Esophagus squamous epithelium (tissue), 5 donors: ENCODE measurements at places on chromosomes 4 and X.

DNA sequence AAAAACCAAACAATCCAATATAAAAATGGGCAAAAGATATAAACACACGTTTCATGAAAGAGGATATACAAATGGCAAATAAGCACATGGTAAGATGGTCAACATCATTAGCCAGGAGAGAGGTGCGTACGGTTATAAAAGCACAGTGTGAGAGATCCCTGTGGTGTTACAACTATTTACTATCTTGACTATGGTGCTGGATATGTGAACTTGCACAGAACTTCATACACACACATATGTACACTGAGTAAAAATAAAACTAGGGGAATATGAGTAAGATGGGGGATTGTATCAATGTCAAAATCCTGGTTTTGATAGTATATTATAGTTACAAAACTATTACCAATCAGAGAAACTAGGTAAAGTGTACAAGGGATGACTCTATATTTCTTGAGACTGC is 8.4 kb downstream of the FBXO8 start:
- no peak for DNase-seq

DNA sequence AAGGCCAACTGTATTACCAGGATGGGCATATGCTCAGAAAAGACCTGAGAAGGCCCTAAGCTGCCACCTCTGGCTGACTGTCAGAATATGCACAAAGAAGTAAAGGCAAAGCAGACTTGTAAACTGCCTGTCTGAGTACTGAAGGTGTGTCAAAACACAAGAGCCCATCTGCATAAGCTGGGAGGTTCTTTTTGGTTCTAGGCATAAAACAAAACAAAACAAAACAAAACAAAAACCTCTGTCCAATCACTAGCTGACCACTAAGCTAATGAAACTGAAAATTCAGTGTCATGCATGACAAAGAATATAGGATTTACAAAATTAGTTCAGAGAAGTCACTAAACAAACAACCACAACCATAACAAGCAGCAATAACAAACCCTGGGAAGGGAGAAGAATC is 20.6 kb downstream of the SH3D19 start:
- no peak for DNase-seq

DNA sequence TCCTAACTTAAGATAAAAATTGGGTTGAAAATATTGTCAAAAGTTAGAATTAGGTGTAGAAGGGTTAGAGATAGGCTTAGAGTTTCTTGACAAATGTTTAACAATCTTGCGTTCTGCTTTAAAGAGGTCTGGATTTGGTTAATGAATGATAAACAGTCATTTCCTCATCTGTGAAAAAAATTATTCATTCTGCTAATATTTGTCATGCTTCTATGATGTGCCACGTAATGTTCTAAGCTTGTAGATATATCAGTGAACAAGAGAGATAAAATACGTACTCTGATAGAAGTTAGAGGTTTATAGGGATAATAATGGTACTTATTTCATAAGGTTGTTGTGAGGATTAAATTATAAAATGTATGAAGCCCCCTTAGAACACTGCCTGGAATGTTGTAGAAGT is 443.0 kb upstream of the GALNT7 start:
- no peak for DNase-seq

GRCh38 chr4:115113506-115114106 is at the start of gene NDST4:
Gene NDST4 (minus strand): TSS chr4:115113620. CDS start chr4:115077036, 36,584 bp downstream.
- no peak for DNase-seq

DNA sequence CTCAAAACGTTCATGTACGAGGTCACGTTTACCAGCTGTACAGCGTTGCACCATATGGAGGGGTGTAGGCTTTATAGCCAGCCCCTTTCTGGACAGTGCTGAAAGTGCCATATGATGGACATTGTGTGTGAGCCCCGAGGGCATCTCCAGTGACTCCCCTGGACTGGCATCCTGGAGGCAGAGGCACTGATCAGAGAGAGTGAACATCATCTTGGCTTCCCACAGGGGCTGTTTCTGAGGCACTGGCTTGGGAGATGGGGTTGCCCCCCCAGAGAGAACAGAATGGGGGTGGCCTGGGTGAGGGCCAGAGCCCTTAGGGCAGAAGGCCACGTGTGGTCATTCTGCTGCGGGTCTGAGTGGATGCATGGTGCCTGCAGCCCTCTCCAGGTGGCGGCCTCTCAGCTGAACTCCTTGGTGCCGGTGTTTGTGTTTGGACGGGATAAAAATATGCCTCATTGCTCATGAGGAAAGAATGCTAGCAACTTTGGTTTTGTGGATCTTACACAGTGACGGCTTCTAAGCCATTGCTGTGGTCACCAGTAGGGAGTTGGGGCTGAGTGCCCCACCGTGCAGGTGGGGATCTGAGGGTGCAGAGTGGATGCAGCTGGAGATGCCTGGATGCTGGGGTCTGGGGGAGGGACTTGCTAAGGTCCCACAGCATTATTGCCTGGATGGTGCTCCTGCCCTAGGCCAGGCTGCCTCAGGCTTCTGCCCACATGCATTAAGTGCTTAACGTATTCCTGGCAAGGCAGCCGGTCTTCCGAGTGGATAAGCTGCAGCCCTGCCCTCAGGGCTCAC is 3.4 kb downstream of the WFS1 start:
- DNase-seq = no peak

DNA sequence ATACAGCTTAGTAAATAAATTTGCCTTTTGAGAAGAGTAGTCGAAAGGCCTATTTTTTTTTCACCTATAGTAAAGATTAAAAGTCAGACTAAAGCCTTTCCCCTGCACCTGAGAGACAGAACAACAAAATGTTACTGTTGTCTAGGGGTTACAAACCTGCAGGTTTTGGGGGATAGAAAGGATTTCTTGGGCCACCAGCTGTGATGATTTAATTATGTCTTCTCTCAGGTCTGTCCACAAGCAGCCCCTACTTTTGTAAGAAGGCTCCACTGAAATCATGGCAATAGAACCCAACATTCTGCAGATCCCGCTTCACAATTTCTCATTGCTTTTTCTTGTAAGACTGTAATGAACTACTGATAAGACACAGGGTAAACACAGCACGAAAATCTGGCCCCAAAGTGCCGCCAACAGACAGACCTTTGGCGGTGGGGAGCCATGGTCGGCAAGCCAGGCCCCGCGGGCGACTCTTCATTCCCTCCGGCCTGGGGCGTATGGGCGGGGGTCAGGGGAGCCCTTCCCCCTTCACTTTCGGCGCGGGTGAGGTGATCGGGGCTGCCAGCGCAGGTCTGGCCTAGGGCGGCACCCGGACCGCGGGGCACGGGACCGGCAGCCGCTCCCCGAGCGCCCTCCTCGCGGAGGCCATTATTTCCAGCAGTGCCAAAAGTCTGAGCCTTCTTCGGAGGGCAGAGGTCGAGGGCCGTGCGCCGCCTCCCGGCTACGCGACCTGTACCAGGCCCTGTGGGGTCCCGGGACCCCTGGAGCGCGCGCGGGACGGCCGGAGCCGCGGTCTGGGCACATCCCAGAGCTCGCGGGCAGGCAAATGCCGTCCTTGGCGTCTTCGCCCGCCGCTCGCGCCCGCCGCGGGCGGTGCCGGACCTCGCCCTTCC is 812 bp upstream of the KDM6A start:
- no peak for DNase-seq

DNA sequence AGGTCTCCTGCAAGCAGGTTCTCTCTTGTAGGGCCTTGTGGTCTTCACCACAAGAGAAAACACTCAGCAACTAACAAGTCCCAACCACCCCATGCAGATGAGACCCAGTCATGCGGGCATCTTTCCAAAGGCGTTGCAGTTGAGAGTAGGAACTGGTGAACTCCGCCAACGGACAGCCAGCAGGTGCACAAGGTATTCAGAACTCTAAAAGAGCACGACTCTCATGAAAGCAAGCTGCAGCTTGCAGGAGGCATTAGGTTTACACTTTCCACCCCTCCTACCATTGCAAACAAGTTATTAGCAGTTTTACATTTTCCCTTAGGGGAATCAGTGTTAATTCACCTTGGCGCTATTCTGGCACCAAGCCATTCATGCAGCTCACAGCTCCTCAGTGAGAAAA is 173.4 kb upstream of the KIT start:
- no peak for DNase-seq

- no peak for DNase-seq
Observed at GRCh38 chr4:11355226-11355625, 73.5 kb downstream of the HS3ST1 start.

- DNase-seq = no peak
Observed at GRCh38 chrX:8037593-8038348, 110.6 kb upstream of the PNPLA4 start.

DNA sequence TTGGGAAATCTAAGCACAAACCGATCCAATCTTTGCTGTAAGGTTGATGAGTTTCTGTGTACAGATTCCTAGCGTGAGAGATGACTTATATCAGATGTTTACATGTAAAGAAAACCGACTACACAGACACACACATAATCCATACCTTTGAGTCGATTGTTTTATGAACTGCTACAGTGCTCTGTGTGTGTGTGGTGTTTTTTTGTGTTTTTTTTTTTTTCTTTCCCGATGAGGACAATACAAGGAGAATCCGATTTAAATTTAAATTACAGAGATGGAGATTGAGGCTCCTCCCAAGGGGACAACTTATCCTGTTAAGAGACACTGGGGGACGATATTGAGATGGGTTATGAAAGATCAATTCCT is 461 bp upstream of the SLC9A6 start:
- DNase-seq = no peak

DNA sequence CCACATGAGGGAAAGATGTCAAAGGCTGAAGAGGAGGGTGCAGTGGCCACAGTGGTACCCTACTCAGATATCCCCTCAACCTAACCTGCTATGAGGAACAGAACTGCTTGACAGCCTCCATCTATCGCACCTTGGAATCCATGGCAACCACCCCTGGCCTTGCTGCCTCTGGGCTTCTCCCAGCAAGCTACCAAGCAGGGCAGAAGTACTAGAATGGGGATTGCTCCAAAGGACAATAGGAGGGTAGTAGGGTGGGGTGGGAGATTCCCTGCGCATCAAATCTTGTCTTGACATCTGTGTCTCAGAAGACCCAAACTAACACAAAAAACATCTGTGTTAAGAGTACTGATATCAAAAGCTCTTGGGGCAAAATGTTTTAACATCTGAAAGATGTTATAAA is 118.2 kb downstream of the FBXW7 start:
- DNase-seq = no peak

GRCh38 chr4:185730387-185730786 is 81.6 kb downstream of the SORBS2 start:
- no peak for DNase-seq

- no peak for DNase-seq
Observed at GRCh38 chr4:80007745-80008149, 65.3 kb downstream of the ANTXR2 start.

- no peak for DNase-seq
Observed at GRCh38 chrX:70454441-70455365, 10.1 kb downstream of the DLG3 start.

DNA sequence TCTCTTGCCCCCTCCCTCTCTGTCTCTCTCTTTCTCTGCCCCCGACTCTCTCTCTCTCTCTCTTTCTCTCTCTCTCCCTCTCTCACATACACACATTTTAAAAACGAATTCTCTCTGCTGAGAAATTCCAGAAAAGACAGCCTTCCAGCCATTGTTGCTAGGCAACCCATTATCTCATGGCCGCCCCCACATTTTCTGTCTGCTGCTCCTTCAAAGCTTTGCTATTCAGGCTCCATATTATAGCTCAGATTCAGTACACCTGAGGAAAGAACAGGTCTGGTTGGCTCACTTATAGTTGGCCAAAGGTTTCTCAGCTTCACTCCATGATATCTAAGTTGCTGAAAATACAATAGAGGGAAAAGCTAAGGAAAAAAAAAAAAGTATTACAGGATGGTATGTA is 174.4 kb upstream of the RADX start:
- no peak for DNase-seq

- DNase-seq = no peak
Observed at GRCh38 chr4:185016946-185017758, 1.1 kb upstream of the HELT start.

DNA sequence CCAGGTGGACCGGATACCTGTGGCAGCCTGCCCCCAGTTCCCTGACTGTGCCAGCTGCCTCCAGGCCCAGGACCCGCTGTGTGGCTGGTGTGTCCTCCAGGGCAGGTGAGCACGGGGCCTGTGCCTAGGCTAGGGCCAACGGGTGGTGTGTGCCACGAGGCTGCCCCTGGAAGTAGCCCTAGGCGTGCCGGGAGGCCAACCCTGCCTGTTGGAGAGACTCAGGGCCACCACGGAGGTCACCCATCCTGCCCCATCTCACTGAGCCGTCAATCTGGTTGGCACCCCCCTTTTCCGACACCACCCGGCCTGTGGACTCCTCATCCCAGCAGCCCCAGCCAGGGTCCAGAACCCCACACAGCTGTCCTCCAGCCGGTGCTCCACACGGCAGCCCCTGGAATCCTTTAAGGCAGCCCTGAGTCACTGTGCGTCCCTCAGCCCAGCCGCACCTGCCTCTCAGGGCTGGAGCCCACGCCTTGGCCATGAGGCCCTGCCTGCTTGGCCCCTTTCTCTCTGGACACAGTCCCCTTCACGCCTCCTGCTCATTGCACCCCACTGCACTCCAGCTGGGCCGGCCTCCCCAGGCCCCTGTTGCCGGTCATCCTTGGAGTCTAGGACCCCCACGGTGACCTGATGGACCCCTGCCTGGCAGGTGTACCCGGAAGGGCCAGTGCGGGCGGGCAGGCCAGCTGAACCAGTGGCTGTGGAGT is 5.3 kb downstream of the PLXNB3 start:
- no peak for DNase-seq

DNA sequence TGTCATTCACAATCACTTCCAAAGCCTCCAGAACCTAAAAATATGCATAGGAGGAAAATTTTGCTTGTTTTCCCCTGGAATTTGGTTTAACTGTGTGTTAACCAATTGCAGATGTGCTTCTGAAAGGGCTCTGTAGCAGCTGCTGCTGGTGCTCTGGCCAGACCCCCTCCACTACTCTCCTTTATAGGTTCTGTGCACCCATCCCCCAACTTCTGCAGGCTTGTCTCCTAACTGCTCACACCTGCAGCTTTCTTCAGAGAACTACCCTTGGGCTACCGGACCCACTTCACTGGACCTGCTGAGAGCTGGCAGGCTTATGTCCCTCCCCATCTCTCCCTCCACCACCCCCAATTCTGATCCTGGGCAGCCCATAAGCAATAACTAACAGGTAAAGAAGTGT is 662.1 kb upstream of the DIPK2B start:
- no peak for DNase-seq

DNA sequence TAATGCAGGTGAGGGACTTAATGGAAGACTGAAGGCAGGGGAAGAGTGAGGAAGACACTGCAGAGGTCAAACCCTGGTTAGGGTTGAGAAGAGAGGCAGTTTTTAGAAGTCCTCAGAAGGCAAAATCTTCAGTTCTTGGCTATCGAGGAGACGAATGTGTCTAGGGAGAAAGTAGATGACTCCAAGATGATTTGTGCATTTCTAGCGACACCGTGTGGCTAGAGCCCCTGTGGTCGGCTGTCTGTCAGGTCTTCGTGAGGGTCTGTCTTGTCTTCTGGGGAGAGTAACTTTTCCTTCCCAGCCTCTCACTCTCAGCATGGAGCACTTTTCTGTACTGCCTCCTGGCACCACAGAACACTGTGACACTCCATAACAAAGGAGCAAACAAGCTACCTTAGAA is 458.1 kb downstream of the STIM2 start:
- DNase-seq = no peak

DNA sequence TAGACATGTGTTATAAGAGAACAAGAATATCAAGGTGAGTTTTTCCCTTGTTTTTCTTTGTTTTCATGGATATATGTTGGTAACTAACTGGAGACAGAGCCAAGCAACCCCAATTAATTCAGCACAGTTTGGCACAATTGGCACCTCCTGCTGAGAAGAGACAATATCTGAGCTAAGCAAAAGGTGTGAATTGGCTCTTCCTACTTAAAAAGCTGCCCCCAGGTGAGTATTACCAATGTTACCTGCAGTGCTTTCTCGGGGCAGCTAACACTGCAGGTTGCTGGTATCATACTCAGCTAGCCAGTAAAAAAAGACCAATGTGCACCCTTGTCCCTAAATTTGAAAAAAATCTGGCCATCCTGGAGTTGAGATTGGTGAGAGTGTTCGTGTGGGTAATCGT is 871.2 kb upstream of the TENM3 start:
- DNase-seq = no peak
